ENCODE measurements at places on chromosomes 4 and X. TPM values are rescaled to one million over a fixed set of nuclear protein-coding genes. Genes with fewer than 3 reads are reported as not detected.

Gene SERTM2
- 3.7 TPM for total RNA-seq

Gene ADH1C
- total RNA-seq: 0.69 TPM

Gene FAAH2
- 11.2 TPM for total RNA-seq

Gene SPANXA1
- total RNA-seq: not detected

DNA sequence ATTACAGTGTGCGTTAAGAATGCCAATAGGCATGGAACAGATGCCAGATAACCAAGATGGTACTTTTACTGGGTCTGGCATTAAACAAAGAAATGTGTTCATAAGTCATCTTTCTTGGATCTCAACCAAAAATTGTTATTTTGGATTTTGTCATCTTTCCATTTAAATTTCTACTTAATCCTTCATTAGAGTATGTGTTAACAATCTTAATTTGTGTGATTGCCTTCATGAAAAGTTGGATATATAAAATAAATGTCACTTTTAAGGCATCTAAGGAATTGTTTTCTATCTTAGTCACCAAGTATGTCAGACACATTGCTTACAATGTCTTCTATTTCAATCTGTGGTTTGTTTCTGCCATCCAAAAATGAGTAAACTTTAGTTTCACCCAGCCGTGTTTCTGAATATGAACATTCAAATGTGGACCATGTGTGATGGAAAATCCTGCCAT lies 87.5 kb downstream of the PALLD start:
- no peak for DNase-seq

- DNase-seq: no peak
Observed at GRCh38 chrX:39903343-39903742, 194.4 kb downstream of the BCOR start.

All from mesothelial cell of epicardium (in vitro differentiated cells).